ENCODE measurements at places on chromosomes 11 and 22.

- DNase-seq, result no peak
Measured at GRCh38 chr11:12771875-12772274, 97.7 kb downstream of the TEAD1 start.

- DNase-seq, result no peak
Measured at GRCh38 chr11:33214187-33214586, 43.0 kb upstream of the HIPK3 start.

DNA sequence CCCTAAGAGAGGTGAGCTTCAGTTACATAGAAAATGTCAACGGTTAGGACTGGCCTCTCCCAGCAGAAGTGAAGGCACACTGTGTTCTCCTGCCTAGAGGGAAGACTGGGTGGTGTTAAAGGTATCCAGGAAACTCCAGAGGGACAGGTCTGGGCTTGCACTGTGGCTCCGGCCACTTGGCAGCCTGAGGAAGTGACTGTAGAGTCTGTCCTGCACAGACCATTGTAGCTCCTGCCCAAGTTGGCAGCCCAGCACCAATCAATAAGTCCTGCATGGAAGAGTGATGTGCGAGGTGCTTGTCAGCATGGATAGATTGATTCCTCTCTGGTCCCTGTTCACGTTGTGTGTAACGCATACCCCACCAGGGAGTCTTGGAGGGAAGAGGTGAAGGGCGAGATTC is 284.8 kb downstream of the TENM4 start:
- no peak for DNase-seq

- no peak for DNase-seq
Measured at GRCh38 chr11:111745719-111746504, 20.3 kb downstream of the PPP2R1B start.

DNA sequence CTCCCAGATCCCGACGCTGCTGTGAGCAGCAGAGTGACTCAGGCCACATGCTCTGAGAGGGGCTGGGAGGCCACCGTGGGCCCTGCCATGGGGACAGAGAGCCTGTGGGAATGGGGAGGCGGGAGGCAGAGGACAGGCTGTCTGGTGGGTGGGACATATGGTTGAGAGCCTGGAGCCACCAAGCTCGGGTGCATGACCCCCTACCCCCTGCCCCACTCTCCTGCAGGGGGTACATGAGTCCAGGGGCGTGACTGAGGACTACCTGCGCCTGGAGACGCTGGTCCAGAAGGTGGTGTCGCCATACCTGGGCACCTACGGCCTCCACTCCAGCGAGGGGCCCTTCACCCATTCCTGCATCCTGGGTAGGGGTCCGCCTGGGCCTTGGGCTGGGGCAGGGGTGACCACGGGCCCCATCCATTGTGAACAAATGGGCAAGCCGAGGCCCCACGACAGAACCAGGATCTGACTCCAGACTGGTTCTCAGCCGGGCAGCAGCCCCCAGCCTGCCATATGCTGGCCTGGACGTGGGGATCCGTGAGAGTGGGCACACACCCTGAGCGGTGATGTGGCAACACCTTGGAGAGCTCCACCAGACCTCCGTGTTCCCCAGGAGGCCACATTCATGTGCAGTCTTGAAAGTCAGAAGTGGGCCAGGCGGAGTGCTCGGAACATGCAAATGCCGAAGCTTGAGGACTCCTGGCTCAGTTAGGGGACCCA is 17.4 kb upstream of the ARHGAP8 start:
- no peak for DNase-seq

- no peak for DNase-seq
Measured at GRCh38 chr11:748007-748359, 719 bp downstream of the TALDO1 start.

- no peak for DNase-seq
Measured at GRCh38 chr11:79294845-79295731, 145.7 kb downstream of the TENM4 start.

Data from effector CD8-positive, alpha-beta T cell (primary cell).